Pulmonary artery endothelial cell (primary cell): ENCODE measurements at places on chromosomes 1 and 21. TPM values are rescaled to one million over a fixed set of nuclear protein-coding genes. Genes with fewer than 3 reads are reported as not detected.

ELAPOR1 gene
- 0.21 and 0.26 TPM in 2 replicates for total RNA-seq

TRIM45 gene
- total RNA-seq = 1.1 and 2.0 TPM in 2 replicates

- DNase-seq = no peak
These were observed 90.1 kb downstream of the PKN2 start for GRCh38 chr1:88774151-88774556.

GRCh38 chr1:41997153-41997552 lies 78.4 kb upstream of the HIVEP3 start:
- DNase-seq = no peak

DNA sequence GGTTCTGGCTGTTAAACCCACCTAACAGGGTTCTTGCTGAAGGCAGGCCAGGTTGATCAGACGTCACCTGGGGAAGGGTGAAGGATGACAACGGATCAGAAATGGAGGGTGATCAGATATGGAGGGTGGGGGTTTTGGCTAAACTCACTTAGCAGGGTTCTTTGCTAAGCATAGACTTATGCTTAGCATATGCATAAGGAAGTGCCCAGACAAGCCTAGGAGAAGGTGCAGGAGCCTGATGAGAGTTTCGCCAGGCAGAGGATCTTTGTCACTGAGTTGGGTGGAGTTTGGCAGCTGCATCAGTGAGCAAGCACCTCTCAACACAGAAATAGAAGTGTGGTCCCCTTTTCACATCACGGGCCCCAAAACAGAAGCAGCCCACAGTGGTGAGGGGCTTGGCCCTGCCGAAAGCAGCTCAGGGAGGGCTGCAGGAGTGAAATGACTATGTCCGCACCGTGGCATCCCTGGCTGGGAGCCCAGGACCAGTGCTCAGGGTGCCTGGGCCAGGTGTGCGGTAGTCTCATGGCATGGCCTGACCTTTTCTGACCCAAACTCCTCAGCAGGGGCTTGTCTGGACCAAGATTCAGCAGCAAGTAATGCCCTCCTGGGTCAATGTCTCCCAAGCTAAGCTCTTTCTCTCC lies 101.6 kb downstream of the AJAP1 start:
- no peak for DNase-seq

SLC6A17 gene
- total RNA-seq = under 0.01 TPM in 1 of 2 replicates, not detected in the other

DNA sequence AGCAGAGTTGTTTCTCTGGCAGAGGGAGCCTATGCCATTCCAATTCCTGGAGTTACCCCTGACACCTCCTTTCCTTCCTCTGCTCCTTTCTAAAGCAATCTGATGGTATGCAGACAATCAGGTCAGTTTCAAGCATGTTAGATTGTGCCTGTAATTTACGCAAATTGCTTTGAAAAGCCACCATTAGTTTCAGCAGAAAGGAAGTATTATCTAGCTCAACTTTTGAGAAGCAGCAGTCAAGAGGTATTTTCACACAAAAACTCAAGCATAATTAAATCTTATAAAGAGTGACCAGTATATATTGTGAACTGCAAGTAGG lies 2.2 kb downstream of the ERRFI1 start:
- DNase-seq = no peak

MAP3K7CL gene
- 6.6 and 7.6 TPM in 2 replicates for total RNA-seq

GRCh38 chr1:216688127-216688657 lies 35.0 kb downstream of the ESRRG start:
- no peak for DNase-seq

- peak; percentile 62 for DNase-seq
These were observed 55.8 kb downstream of the SLC45A1 start for GRCh38 chr1:8373581-8374241.
